ENCODE measurements at places on chromosomes 1 and 21. TPM values are rescaled to one million over a fixed set of nuclear protein-coding genes. Genes with fewer than 3 reads are reported as not detected.

GRCh38 chr1:1889847-1890505 lies 911 bp downstream of the GNB1 start:
- no peak for DNase-seq

GRCh38 chr1:210800756-210801155 lies 333.2 kb downstream of the KCNH1 start:
- no peak for DNase-seq

HHIPL2 gene
- 0.83 TPM for total RNA-seq

LCE4A gene
- not detected for total RNA-seq

DNA sequence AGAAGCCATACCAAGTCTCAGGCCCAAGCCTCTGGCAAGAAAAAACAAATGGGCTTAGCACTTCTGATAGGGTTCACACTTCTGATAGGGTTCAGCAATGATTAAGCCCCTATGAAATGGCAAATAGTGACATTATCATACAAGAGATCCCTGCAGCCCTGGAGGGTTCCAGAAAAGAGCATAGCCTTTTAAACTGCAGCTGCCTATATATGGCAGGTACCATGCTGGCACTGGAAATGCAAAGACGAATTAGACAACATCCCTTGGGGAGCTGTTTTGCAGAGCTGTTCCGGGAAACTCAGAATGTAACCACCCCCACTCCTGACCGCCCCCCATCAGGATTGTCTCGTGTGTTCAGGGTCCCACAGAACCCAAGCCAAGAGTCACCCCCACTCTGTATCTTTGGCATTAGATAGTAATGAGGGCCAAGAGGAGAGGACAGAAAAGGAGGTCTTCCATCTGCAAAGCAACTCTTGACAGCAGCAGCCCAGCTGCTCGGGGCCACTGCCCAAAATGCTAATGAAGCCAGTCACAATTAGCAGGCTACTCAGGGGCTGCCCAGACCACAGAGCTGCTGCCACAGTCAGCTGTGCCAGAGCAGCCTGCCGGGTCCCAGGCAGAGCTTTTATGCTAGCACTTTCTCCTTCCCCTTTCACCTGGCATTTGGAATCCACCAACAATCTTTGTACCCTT lies 50.9 kb downstream of the ITPKB start:
- DNase-seq = no peak

GRCh38 chr1:64240206-64240605 lies 36.8 kb downstream of the UBE2U start:
- no peak for DNase-seq

- no peak for DNase-seq
Observed at GRCh38 chr1:15950763-15951295, 25.1 kb downstream of the ZBTB17 start.

GRCh38 chr1:72606216-72606810 lies 324.0 kb upstream of the NEGR1 start:
- no peak for DNase-seq
